Hepatocyte (in vitro differentiated cells): ENCODE measurements at places on chromosomes 7 and 10.

DNA sequence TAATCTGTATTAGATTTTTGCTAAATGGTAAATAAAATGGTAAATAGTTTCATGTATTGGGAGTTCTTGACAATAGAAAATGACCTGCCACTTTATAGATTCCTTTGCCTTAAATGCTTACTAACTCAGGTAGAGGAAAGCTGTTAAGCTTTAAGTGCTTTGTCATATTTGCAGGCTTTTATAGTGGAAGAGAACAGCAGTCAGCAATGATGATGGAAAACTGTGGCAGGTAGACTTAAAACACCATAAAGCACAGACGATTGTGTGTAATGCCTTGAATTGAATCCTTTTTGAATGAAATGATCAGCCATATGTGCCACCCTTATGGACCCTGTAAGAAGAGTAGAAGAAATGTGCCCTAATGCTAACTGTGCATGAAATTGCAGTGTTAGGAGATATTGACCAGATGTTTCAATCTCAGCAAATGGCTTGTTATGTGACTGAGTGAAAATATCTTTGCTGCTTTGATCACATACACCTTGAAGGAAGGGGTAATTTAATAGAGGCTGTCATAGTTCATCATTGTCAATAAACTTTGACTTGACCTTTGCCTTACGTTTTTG lies 230.4 kb downstream of the ADK start:
- DNase-seq = no peak

DNA sequence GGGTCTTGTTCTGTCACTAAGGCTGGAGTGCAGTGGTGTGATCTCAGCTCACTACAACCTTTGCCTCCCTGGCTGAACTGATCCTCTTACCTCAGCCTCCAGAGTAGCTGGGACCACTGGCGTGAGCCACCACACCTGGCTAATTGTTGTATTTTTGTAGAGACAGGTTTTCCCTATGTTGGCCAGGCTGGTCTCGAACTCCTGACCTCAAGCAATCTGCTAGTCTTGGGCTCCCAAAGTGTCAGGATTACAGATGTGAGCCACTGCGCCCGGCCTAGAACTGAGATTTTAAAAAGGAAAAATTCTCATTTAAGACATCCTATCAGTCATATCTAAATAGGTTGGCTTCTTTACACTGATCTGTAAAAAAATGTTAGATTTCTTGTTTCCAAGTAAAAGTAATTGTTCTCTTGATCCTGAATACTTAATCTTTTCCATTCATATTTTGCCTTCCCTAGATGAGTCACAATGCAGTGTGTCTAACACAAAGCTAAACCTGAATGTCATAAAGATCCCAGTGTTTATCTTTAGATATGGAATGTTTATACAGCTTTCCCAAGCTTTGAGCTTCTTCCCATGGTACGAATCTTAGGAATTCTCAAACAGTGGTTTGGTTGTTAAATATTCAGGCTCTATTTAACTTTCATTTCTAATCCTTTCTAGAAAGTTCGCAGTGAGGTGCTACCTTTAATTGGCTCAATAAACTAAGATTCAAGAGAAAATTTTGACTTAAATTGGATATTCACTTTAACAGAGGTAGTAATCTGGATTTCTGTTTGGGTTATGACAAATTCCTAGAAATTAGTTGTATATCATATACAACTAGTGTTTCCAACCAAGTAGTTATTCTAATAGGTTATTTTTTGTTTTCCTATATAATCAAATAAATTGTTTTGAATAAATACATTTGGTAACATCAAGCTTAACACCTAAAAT lies 12.1 kb upstream of the LAMB1 start:
- peak; percentile 40 for DNase-seq

DNA sequence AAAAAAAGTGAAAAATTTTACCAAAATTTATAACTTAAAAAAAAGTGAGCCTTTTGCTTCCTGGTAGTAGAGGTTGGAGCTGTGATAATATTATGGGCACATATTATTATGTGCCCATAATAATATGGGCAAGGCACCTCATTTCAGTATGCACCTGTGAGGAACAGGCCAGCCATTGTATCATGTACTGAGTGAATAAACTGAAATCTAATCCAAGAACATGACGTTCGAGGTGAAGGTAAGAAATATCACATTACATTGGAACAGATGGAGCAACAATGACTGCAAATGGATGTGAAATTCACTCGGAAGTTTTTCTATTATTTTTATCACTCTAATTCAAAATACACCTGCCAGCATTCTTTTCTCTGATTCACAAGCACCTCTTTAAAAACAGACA lies 216.0 kb downstream of the KLF6 start:
- no peak for DNase-seq

DNA sequence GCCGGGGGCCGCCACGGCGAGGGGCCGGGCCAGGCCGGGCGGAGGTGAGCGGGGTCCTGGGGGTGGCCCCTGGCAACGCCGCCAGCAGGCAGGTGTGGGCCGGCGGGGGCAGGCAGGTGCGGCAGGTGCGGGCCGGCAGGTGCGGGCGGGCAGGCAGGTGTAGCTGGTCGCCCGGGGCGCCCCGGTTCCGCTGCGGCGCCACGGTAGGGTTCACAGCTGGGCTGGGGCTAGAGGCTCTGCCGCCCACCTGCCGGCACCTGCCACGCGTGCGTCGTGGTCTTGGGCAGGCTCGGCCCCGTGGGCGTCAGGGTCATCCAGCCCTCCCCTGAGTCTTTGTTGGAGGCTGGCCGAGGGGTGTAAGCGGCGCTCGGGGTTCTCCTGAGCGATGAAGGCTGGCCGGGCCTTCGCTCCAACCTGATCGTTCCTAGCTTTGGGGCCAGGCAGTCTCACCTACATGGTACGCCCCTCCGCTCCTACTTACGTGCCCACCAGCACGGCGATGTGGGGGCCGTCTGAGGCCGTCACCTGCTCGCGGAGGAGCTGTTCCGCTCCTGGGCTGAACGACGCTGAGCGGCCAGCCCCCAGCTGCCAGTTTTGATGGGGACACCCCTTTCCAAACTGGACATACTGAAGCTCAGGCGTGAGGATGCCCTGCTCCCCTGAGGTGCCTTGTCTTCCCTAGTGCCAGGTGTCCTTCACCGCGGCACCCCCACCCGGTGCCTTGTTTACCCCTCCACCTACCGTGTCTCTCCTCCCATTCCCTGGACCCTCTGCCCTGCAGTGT lies 493 bp downstream of the ZMIZ2 start:
- DNase-seq = peak; percentile 51

DNA sequence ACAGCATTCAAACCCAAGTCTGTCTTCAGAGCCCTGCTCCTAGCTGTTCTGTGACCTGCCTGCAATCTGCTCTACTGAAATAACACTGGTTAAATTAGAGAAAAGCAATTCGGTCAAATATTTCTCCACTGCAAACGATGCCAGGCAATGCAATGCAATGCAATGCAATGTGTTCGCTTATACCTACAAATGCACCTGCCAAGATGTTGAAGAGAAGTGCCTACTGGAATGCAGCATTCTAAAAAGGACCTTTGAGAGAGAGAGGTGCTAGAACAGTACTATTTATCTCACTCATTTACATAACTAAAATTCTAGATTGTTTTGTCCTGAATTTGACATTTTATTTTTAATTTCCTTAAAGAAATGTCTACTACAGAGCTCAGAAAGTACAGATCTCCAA lies 157.3 kb upstream of the CDK1 start:
- no peak for DNase-seq

- peak; percentile 87 for DNase-seq
These were observed 11.0 kb downstream of the GHRHR start for GRCh38 chr7:30974605-30975255.

- no peak for DNase-seq
These were observed 372.0 kb upstream of the C7orf33 start for GRCh38 chr7:148218603-148219002.

DNA sequence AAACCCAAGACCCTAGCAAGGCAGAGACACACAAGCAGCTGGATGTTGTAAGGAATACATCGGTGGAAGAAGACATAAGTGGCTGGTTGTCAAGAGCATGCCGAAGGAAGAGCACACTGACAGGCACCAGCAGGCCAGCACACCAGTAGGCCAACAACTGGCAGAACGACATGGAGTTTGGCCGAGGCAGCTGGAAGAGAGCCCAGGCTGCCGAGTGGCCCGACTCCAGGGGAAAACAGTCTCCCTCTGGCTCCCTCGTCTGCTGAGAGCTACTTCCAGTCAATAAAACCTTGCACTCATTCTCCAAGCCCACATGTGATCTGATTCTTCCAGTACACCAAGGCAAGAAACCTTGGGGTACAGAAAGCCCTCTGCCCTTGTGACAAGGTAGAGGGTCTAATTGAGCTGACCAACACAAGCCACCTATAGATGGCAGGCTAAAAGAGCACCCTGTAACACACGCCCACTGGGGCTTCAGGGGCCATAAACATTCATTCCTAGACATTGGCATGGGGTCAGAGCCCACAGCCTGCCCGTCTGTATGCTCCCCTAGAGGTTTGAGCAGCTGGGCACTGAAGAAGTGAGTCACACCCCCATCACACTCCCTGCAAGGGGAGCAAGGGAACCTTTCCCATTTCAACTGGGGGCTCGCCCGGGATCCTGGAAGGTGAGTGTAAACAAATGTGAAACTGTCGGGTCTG lies 14.7 kb upstream of the TNS3 start:
- no peak for DNase-seq

DNA sequence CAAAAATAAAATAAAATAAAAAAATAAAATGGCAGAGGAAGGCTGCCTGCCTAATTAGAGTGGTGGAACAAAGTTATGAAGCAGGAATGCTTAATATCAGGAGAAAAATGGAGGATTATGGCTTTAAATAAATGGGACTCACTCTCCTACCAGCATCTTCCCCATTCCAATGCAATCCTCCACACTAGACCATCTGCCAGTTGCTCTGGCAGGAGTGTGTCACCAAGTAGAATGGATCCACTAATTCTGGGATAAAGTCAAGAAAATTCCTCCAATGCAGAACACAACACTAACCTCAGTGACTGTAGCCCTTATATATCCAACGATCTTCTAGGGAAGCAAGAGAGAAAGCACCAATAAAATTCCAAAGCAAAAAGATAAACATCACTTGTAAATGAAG lies 112.5 kb upstream of the ARID5B start:
- DNase-seq = no peak

GRCh38 chr7:38330039-38330438 lies 56.6 kb upstream of the TARP start:
- DNase-seq = no peak

DNA sequence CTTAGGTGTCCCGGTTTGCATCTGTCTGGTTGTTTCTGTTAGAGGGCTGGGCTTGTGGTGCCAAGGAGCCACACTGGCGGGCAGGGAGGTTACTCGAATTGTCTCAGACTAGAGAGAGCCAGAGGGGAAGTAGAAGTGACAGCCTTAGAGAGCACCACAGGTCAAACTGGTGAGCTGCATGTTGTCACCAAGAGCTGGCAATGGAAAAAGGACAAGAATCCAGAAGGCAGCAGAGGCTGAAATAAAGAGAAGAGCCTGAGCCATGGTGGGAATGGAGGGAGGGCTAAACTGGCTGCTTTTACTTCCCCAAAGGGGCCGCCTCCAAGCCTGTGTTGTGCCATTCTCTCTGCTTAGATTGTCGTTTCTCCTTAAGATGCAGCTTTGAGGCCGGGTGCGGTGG lies 31.1 kb upstream of the RHBDD2 start:
- DNase-seq = no peak

DNA sequence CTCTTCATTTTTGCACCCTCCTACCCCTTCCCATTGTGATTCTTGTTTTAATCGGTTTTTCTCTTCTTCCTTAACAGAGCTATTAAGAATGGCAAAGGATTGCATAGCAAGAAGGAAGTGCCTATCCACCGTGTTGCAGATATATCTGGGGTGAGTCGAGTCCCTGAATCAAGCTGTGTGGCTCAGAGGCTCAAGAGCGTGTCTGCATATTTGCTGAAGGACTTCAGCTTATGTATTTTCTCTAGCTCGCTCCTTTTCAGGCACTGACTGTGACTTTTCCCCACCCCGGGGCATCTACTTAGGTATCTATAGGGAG lies 126.6 kb downstream of the LRRC4 start:
- DNase-seq = no peak

GRCh38 chr7:131164025-131164925 lies 163.4 kb upstream of the MKLN1 start:
- DNase-seq = no peak

- DNase-seq = peak; percentile 79
These were observed 734 bp downstream of the CHST3 start for GRCh38 chr10:71964743-71965515.

DNA sequence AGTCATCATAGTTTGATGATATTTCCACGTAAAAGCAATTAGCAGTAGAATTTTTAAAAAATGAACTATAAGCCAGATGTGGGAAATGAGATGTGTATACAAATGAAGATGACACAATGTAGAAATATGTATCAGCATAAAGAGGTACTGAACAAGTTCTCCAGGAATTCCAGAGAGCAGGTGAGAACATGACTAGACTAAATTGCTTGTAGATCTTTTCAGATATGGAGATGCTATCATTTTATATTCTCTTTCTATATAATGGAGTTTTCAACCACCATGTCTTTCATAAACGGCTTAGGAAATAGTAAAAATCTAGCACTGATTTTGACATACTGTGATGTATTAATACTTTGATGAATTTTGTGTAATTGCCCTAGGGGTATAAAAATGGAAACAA lies 130.9 kb downstream of the SEMA3D start:
- DNase-seq = no peak

- no peak for DNase-seq
These were observed 8.4 kb upstream of the TEX36 start for GRCh38 chr10:125691160-125691981.

GRCh38 chr10:98920807-98921206 lies 314.8 kb downstream of the HPSE2 start:
- peak; percentile 13 for DNase-seq

- no peak for DNase-seq
These were observed 156.6 kb downstream of the PKD1L1 start for GRCh38 chr7:47791682-47792081.

GRCh38 chr10:98029149-98030092 lies 1.0 kb downstream of the CRTAC1 start:
- no peak for DNase-seq

GRCh38 chr10:77524281-77524711 lies 113.3 kb downstream of the KCNMA1 start:
- DNase-seq = no peak

DNA sequence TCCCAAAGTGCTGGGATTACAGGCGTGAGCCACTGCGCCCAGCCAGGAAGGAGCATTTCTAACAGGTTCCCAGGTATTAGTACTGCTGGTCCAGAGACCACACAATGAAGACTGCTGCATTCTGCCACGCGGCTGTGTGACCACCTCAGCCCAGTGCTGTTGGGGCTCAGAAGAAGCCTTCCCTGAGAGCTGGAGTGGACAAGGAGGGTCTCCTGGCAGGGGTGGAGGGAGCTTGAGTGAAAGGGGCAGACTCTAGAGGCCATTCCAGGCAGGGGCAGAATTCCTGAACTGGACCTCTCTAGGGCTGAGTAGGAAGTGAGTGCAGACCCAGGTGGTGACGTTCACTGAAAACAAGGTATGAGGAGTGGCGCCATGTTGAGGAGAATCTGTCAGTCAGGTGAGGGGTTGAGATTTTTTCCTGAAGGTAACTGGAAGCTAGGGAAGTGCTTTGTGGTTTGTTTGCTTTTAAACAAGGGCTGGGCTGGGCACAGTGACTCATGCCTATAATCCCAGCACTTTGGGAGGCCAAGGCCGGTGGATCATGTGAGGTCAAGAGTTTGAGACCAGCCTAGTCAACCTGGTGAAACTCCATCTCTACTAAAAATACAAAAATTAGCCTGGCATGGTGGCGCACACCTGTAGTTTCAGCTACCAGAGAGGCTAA lies 67.6 kb downstream of the TACC2 start:
- DNase-seq = peak; percentile 39
